ENCODE measurements at places on chromosomes 2 and 18.

GRCh38 chr2:173099271-173099670 is 23.6 kb downstream of the MAP3K20 start:
- DNase-seq, result no peak
- no peaks in the 10 kb centered on the region for H3K27me3 ChIP-seq
- no peak overlapping the region for H3K4me3 ChIP-seq
- peak overlapping the region; percentile 48 for H3K27ac ChIP-seq
- H3K36me3 ChIP-seq, result peaks cover 43% of the 10 kb centered on the region

DNA sequence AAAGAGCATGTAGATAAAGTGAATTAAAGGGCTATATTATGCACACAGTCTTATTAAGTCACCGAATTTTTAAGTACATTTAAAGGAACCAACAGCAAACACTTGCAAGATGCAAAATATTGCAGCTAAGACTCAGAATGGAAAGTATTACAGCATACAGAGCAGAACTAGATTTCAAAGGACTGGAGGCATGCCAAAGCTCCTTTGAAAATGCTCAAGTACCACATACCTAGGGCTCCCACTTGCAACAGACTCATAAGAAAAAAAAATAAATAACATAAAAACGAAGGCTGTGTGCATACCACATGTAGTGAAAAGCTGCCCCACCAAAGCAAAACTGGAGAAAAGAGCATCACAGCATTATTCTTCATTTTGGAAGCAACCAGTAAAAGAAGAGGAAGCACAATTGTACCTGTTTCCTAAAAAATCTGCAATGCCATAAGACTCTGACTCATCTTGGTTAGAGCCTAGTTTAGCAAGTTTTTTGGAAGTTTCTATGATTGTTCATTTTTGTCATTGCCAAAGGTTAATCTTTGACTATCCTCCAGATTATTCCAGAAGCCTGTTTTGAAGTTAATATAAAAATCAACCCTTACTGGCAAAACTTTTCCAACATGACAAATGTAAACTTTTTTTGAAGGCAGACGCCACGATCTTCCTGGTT is 306.0 kb upstream of the COL3A1 start:
- no peak overlapping the region for H3K4me3 ChIP-seq
- no peaks in the 10 kb centered on the region for H3K4me1 ChIP-seq
- no peaks in the 10 kb centered on the region for H3K36me3 ChIP-seq
- H3K27ac ChIP-seq, result no peak overlapping the region

- no peaks in the 10 kb centered on the region for H3K36me3 ChIP-seq
- no peaks in the 10 kb centered on the region for H3K4me1 ChIP-seq
- no peak overlapping the region for H3K4me3 ChIP-seq
- H3K27ac ChIP-seq, result no peak overlapping the region
- H3K27me3 ChIP-seq, result no peaks in the 10 kb centered on the region
- no peak for DNase-seq
These were observed 30.4 kb downstream of the UPP2 start for GRCh38 chr2:158131919-158132566.

GRCh38 chr2:222033541-222033940 is 265.3 kb downstream of the PAX3 start:
- peaks cover 3% of the 10 kb centered on the region for H3K4me1 ChIP-seq
- DNase-seq, result no peak
- no peaks in the 10 kb centered on the region for H3K36me3 ChIP-seq
- no peak overlapping the region for H3K27ac ChIP-seq
- H3K27me3 ChIP-seq, result no peaks in the 10 kb centered on the region

DNA sequence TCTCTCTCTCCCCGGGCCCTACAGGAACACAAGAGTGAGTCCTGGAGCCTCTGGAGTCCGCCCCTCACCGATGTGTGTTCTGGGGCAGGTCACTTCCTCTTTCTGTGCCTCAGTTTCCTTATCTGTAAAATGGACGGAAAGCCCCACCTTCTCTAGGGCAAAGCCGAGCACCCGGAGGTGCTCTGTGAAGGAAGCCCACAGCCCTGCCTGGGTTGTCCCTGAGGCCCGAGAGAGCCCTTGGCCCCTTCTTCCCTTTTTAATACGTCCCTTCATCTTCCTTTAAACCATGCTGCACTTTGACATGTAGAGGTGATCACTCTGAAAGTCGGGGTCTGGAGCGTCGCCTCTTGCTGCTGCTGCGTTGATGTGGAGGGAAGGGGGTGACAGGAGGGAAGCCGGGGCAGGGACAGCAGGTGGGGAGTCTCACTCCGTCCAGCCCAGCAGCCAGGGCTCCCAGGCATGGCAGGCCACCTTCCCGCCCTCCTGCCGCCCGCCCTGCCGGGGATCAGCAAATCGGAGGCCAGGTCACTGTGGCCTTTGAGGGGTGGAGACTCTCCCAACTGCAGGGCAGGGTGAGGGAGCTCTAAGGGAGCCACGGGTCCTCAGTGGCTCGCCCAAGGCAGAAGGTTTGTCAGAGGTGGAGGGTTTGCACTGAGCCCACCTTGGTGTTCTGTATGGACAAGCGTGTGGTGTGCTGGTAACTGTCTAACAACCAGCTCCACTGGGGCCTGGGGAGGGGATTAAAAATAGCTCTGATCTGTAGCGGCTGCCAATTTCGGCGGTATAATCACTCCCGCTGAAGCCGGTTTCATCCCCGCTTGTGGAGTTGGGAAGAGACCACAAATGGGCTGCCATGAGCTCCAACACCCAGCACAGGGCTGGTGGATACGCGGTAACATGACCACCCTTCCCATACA is 135.9 kb upstream of the ID2 start:
- DNase-seq, result no peak
- H3K4me3 ChIP-seq, result no peak overlapping the region
- no peaks in the 10 kb centered on the region for H3K4me1 ChIP-seq
- H3K27ac ChIP-seq, result no peak overlapping the region

- no peaks in the 10 kb centered on the region for H3K36me3 ChIP-seq
- no peak for DNase-seq
- no peak overlapping the region for H3K4me3 ChIP-seq
- no peaks in the 10 kb centered on the region for H3K4me1 ChIP-seq
- H3K27ac ChIP-seq, result no peak overlapping the region
These were observed 151.9 kb downstream of the DOCK10 start for GRCh38 chr2:224890372-224890771.

DNA sequence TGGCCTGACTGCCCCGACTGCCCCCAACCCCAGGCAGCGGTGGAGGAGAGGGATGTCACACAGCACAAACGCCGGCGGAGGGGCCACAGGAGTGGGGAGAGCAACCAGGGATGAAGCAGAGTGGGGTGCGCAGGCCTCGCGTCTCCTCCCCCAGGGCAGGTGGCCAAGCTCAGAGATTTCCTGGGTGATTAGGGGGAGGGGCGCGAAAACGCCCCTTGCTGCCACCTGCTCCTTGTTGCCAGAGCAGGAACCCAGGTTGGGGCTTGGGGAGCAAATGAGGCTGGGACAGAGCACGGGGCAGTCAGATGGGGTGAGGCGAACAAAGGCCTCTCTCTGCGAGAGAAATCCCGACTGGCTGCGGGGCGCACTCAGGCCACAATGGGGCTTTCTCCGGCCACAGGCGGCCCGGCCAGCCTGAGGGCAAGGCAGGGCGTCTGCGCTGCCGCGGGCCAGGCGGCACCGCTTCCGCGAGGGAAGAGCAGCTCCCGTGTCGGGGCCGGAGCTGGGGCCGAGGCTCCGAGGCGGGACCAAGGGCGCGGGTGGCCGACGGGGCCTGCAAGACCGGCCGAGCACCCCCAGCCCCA is 11.5 kb downstream of the TEX44 start:
- no peaks in the 10 kb centered on the region for H3K27me3 ChIP-seq
- peak; percentile 79 for DNase-seq
- peaks cover 25% of the 10 kb centered on the region for H3K4me1 ChIP-seq
- peak overlapping the region; percentile 99 for H3K27ac ChIP-seq
- H3K4me3 ChIP-seq, result peak overlapping the region; percentile 78

DNA sequence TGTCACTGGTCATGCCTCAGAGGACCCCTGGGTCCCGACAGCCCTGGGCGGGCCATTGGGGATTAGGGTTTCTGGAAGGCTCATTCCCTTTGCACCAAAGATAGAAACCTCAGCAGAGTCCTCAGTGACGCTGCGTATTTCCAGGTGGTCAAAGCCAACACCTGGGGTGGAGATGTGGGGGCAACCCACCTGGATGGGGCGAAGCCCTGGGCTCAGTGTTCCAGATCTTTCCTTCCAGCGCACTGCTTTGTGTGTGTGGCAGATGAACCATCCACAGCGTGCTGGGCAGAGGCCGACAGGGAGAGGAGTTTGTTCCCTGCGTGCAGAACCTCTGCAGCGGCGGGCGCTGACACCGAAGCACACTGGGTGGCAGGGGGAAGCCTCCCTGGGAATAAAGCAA is 143.9 kb downstream of the CTIF start:
- H3K36me3 ChIP-seq, result no peaks in the 10 kb centered on the region
- no peaks in the 10 kb centered on the region for H3K27me3 ChIP-seq
- no peak overlapping the region for H3K27ac ChIP-seq
- H3K4me1 ChIP-seq, result peaks cover 13% of the 10 kb centered on the region
- H3K4me3 ChIP-seq, result no peak overlapping the region
- DNase-seq, result no peak

GRCh38 chr2:64586883-64587481 is 62.9 kb downstream of the AFTPH start:
- H3K27ac ChIP-seq, result no peak overlapping the region
- no peak for DNase-seq
- H3K27me3 ChIP-seq, result no peaks in the 10 kb centered on the region
- H3K4me1 ChIP-seq, result no peaks in the 10 kb centered on the region

- no peaks in the 10 kb centered on the region for H3K27me3 ChIP-seq
- H3K27ac ChIP-seq, result no peak overlapping the region
- DNase-seq, result no peak
- no peaks in the 10 kb centered on the region for H3K36me3 ChIP-seq
- H3K4me1 ChIP-seq, result no peaks in the 10 kb centered on the region
These were observed 68.1 kb upstream of the CTAGE1 start for GRCh38 chr18:22485808-22486244.

DNA sequence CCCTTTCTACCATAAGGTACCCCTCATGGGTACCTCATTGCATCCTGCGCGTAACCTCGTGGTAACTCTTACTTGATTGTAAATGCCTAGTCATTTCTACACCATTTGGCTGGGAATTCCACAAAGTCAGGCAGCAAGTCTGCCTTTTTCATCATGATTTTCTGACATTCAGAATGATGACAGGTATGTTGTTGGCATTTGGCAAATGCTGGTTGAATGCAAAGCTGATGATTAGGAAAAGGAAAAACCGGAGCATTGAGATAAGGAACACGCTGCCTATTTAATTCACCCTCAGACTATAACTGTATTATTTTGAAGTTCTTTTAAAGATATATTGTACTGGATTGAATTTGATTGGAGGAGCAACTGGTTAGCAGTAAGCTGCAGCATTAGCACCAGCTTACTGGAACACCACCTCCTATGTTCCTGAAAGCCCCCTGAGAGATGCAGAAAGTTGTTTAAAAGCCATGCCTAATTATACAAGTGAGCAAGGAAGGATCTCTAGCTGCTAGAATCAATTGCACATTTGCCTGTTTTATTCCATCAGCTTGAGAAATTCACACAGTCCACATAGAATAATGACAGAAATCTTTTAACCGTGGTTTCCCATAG is 520.1 kb downstream of the LRP1B start:
- no peak overlapping the region for H3K27ac ChIP-seq
- H3K4me1 ChIP-seq, result no peaks in the 10 kb centered on the region
- no peak overlapping the region for H3K4me3 ChIP-seq
- no peaks in the 10 kb centered on the region for H3K36me3 ChIP-seq
- H3K27me3 ChIP-seq, result no peaks in the 10 kb centered on the region
- DNase-seq, result no peak
